ENCODE measurements at places on chromosomes 11 and 22. TPM values are rescaled to one million over a fixed set of nuclear protein-coding genes. Genes with fewer than 3 reads are reported as not detected.

DNA sequence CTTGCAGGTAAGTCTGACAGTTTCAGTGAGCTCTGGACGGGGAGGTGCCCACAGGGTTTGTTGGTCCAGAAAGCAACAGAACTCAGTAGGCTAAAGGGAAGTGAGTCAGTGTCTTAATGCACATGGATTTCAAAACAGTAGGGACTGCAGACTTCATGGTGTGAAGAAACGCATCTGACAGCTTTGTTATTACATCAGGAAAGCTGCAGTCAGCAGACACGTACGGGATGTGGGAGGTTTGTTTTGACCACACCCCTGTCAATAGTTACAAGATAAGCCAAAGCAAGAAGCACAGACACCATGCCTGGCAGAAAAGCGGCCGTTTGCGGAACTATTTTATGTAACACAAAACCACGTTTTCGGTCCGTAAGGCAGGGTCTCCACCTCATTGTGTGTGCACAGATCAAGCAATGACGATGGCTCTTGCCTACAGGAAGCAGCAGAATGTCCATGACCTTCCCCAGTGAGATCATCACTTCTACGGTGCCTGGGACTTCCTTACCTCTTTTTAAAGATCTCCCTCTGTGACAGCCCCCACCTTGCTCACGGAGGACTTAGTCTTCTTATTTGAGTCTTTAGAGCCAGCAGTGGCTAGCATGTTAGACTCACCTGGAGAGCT, 58.2 kb upstream of the FTH1 start:
- no peaks in the 10 kb centered on the region for H3K36me3 ChIP-seq
- H3K4me3 ChIP-seq: no peak overlapping the region

GRCh38 chr11:12198251-12199222, 88.1 kb downstream of the MICAL2 start:
- no peak overlapping the region for H3K4me3 ChIP-seq
- H3K27ac ChIP-seq: no peak overlapping the region
- H3K36me3 ChIP-seq: no peaks in the 10 kb centered on the region
- DNase-seq: no peak
- no peaks in the 10 kb centered on the region for H3K27me3 ChIP-seq

- H3K27me3 ChIP-seq: no peaks in the 10 kb centered on the region
- DNase-seq: no peak
- H3K27ac ChIP-seq: no peak overlapping the region
- H3K36me3 ChIP-seq: no peaks in the 10 kb centered on the region
- no peak overlapping the region for H3K4me3 ChIP-seq
These were observed 187.6 kb upstream of the PITPNB start for GRCh38 chr22:28106617-28107016.

DNA sequence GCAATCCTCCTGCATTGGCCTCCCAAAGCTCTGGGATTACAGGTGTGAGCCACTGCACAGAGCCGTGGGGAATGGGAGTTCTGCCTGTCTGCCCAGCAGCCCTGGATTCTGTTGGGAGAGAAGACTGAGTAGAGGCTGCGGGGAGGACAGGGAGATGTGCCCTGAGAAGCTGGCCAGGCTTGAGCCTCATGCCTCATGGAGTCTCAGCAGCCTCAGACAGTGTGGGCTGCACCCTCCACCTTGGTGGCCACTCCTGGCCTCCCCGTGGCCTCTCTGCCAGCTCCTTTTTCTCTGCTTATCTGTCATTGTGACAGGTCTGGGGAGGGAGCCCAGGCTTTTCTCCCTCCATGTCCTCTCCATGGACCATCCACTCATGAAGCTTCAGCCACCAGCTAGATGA, 43.2 kb downstream of the DKK3 start:
- H3K4me3 ChIP-seq: no peak overlapping the region
- no peaks in the 10 kb centered on the region for H3K36me3 ChIP-seq
- H3K27ac ChIP-seq: no peak overlapping the region
- no peak for DNase-seq
- no peaks in the 10 kb centered on the region for H3K27me3 ChIP-seq
- no peaks in the 10 kb centered on the region for H3K4me1 ChIP-seq

- H3K4me3 ChIP-seq: no peak overlapping the region
- peak; percentile 79 for DNase-seq
- no peaks in the 10 kb centered on the region for H3K4me1 ChIP-seq
- H3K27me3 ChIP-seq: no peaks in the 10 kb centered on the region
- H3K27ac ChIP-seq: peak overlapping the region; percentile 54
These were observed 11.2 kb downstream of the BARX2 start for GRCh38 chr11:129386795-129387397.

REXO2 gene
- 55.5 TPM for total RNA-seq

NPTXR gene
- 2.0 TPM for total RNA-seq

Measured in colonic mucosa (tissue), 4 donors.